ENCODE measurements at places on chromosomes 7 and 10.

DNA sequence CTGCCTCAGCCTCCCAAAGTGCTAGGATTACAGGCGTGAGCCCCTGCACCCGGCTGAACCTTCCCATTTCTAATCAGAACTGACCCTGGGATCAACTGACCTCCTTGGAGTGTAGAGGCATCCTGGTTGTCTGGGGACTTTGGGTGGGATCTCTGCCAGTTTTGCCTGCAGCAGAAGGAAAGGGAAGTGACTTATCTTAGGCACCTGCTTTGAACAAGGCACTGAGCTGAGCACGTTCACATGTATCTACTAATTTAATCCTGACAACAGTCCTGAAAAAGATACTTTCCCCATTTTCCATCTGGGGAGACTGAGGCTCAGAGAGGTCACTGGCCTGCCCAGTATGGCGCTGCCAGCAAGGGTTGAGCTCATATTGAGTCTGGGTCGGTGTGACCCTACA, 153.4 kb downstream of the CUX1 start:
- no peak for DNase-seq

- no peak for DNase-seq
Observed at GRCh38 chr10:74575191-74575720, 251.1 kb upstream of the KAT6B start.

- DNase-seq: peak; percentile 56
Observed at GRCh38 chr7:142500366-142500765, 242.5 kb upstream of the PRSS58 start.

DNA sequence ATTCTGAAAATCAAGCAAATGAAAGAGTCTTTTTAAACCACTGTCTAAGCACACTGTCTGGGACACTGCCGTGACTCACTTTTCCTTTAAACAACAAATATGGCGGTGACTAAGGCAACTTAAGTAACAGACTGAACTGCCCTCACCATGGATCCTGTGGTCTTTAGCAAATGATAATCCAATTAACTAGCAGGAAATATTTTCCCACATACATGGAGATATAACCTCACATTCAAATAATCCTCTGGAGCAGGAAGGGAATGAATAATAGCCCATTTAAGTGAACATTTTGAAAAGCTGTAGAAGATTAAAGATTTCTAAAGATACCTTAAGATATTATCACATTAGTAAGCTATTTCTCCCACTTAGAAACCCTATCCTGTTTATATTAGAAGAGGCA, 40.3 kb upstream of the LRRC17 start:
- no peak for DNase-seq
